ENCODE measurements at places on chromosomes 7 and 10. TPM values are rescaled to one million over a fixed set of nuclear protein-coding genes. Genes with fewer than 3 reads are reported as not detected.
A peak's percentile ranks its signal among the peaks of the same experiment; 100 is the strongest.

- no peak for DNase-seq
These were observed 45.2 kb downstream of the NSUN6 start for GRCh38 chr10:18606051-18606695.

- DNase-seq = no peak
These were observed 8.1 kb upstream of the GRID1 start for GRCh38 chr10:86374664-86375063.

DNA sequence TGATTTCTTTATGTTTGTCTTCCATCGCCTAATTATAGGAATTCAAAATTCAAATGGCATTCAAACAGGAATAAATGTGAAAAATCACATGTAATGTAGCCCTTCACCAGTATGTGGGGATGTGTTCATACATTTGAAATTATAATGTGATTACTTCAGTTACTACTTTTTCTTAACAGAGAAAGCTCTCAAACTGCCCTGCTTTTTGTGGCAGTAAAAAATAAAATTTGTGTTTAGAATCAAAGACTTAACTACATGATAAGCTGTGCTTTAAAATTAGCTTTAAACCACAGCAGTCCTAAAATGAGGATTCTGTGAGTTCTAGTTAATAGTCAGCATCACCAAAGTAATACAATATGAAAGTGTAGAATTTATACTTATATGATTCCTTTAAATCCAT, 7.8 kb upstream of the HERC4 start:
- no peak for DNase-seq

DNA sequence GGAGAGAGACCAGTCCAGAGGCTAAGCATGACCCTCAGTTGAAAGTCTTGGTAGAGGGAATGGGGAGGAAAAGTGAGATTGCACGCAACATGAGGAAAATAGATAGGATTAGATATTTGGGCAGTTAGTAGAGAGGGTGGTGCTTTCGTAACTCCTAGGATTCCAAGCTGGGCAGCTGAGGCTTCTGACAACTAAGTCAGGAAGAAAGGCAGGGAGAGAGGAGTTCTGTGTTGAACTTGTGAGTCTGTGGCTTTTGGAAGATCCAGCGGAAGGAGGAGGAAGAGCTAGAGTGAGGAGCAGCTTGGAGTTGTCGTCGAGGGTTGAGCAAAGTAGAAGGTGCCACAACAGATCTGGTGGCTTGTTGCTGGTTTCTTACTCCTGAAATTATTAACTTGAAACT, 21.8 kb downstream of the CUL1 start:
- DNase-seq = no peak

DNA sequence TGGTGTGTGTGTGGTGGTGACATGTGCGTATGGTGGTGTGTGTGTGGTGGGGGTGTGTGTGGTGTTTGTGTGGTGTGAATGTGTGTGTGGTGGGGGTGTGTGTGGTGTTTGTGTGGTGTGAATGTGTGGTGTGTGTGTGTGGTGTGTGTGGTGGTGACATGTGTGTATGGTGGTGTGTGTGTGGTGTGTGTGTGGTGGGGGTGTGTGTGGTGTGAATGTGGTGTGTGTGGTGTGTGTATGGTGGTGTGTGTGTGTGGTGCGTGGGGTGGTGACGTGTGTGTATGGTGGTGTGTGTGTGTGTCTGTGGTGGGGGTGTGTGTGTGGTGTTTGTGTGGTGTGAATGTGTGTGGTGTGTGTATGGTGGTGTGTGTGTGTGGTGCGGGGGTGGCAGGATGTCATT, 453.1 kb downstream of the DNAJB6 start:
- DNase-seq = no peak

GRCh38 chr7:2983586-2983985, 60.1 kb downstream of the CARD11 start:
- DNase-seq = no peak

DNA sequence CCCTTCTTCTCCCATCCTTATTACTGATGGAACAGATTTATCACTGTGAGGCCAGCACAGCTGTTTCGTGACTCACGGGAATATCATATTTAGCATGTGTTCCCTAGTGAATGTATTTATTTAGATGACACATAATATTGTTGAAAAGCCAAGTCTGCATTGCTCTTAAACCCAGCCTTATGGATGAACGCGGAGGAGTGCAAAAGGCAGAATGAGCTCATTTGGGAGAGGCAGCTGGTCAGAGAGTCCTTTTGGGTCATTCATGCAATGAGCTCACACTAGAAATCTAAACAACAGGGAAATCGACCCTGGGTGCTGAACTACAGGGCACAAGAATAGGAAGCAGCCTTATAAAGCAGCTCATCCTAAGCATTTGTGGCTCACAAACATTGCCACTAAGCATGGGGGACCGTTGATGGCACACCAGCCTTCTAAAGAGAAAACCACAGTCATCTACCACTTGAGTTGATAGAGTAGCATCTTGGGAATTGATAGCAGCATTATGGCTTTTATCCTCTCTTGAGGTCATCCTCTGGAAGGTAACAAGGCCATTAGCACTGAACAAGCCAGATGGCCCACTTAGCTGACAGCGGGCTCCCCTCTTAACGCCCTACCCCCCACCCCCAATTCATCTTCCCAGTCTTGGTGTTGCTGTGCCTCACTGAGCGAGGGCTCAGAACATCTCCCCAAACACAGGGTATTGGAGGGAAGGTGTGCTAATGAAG, 32.9 kb upstream of the SDK1 start:
- DNase-seq = no peak

- DNase-seq = no peak
These were observed 50.9 kb upstream of the LOXL4 start for GRCh38 chr10:98318861-98319260.

DNA sequence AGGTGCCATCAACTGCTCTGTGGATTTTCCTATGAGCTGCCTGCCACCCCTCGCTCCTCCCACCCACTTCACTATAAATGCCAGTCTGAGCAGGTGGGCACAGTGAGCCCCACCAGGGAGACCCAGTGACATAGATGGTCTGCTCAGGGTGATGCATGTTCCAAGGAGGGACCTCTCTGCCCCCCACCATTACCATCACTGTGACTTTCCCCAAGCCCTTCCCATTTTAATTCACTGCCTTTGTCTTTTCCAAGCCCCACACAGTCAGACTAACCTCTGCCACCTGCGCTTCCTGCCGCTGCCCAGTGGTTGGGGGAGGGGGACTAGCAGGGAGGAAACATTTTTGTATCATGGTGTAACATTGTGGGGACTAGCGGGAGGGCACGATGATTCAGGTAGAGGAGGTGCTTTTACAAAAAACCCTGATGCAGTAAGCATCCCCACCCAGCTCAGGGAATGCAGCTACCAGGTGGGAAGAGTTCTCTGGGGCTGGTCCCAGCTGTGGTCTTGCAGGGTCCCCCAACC, 24.6 kb downstream of the PRSS2 start:
- no peak for DNase-seq

GRCh38 chr7:149662591-149663095, 110.7 kb downstream of the ZNF467 start:
- peak; percentile 15 for DNase-seq

GRCh38 chr10:75239096-75239790, 3.5 kb upstream of the COMTD1 start:
- peak; percentile 33 for DNase-seq

DNA sequence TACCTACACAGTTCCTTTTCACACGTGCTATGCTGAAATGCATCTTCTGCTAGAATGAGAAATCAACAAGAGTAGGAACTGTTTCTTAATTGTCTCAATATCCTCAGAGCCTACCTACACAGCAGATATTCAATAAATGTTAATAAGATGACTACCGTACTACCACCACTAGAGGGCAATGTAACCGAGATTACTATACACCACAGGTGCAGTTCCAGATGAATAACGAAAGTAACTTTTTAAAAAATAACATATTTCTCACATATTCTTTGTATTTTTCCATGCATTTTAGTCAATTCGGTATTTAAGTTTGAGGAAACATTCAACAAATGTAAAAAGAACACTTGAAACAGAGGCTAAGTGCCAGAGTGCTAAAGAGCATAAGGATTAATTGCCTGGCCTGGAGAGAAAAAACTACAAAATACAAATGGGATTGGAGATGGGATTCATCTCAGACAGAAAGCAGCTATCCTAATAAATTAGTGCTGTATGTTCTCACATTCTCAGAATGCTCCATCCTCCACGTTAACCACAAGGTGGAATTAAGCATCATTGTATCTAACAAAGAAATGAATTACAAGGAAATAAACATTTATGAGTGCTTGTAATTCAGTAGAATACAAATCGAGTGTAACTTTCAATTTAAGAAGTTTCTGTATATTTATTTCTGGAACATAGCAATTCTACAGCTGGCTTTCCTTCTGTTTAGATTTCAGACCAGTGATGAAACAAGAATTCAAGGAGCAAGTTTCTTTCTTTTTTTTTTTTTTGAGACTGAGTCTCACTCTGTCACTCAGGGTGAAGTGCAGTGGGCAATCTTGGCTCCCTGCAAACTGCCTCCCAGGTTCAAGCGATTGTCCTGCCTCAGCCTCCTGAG, 20.3 kb upstream of the HECTD2 start:
- no peak for DNase-seq

DNA sequence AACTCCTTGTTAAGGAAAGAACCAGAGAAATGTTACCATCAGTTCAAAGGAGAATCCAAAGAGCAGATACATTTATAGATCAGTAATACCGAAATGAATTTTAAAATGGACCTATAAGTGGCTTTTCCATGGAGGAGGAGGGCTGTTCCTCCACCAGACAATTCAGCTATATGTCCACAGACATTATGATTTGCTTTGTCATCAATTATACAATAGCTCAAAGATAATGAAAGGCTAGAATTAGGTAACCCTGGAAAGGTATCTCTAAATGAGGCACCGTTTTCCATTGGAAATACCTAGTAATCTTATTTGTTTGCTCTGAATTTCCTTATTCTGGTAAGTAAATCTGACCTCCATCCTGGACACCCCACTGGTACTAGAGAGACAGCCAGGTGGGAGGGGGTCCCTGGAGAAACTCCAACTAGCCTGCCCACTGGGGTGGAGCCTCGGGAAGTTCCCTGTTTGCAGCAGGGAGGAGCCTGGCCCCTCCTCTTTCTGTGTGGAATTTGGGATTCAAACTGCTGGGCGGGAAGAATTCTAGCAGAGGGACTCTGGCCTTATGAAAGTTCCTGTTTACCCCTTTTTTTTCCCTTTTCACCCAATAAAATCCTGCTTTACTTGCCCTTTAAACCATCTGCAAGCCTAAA, 218.0 kb downstream of the PHF14 start:
- DNase-seq = no peak

Gene NFE2L3
- total RNA-seq = 4.1 TPM

Gene PTPN20
- total RNA-seq = not detected

Gene KMT2E
- total RNA-seq = 188 TPM

Gene EFCAB10
- total RNA-seq = 2.6 TPM

Gene ACBD7
- 12.2 TPM for total RNA-seq

Gene SEMA3D
- total RNA-seq = 9.7 TPM

Gene ITIH5
- 32.9 TPM for total RNA-seq

Gene TCERG1L
- not detected for total RNA-seq

Gene ASAH2
- total RNA-seq = not detected

Gene NXPH1
- total RNA-seq = not detected

Gene KIAA1217
- total RNA-seq = 19.4 TPM

Gene VSIR
- 127 TPM for total RNA-seq

Gene SPDYE6
- not detected for total RNA-seq

Gene VAX1
- total RNA-seq = not detected

Gene EPDR1
- 25.1 TPM for total RNA-seq

Gene OR13A1
- total RNA-seq = not detected

Data from uterus (tissue), 4 donors.